Daoy (cell line): ENCODE measurements at places on chromosomes 5 and 9. TPM values are rescaled to one million over a fixed set of nuclear protein-coding genes. Genes with fewer than 3 reads are reported as not detected.
A peak's percentile ranks its signal among the peaks of the same experiment; 100 is the strongest.

SV2C gene
- total RNA-seq = 0.03 and 0.11 TPM in 2 replicates

DNA sequence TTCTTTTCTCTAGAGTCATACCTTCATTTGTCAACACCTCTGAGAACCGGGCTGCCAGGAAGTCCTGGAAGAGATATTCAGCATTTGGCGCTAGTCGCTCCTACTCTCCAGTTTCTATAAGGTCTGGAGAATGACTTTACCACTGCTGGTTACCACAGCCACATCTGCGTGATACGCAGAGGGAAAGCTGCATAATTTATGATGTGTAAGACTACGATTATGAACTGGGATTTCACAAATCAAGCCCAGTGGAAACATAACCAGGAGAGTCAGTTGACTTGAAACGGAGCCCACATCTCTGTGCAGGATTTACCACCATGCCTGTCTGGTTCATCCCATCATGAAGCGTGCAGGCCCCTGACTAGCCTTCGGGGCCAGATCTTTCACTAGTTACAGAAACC, 72.6 kb downstream of the FGF1 start:
- no peak for DNase-seq

- no peak for DNase-seq
Measured at GRCh38 chr9:97327562-97327961, 20.1 kb downstream of the CCDC180 start.

DNA sequence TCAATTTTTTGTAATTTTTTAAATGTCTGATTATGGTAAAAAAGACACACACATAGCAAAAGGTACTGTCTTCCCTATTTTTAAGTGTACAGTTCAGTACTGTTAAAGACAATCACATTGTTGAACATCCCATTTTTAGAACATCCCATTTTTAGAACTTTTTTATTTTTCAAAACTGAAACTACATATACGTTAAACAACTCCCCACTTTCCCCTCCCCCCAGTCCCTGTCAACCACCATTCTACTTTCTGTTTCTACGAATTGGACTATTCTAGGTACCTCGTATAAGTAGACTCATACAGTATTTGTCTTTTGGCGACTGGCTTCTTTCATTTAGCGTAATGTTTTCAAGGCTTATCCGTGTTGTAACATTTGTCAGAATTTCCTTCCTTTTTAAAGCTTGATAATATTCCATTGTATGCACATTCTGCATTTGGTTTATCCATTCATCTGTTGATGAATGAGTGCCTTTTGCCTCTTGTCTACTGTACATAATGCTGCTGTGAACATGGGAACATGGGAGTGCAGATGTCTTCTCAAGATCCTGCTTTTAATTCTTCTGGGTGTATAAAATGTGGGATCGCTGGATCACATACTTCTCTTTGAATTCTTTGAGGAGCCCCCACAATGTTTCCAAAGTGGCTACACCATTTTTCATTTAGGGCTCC, 154.0 kb downstream of the PIK3R1 start:
- DNase-seq = no peak

DNA sequence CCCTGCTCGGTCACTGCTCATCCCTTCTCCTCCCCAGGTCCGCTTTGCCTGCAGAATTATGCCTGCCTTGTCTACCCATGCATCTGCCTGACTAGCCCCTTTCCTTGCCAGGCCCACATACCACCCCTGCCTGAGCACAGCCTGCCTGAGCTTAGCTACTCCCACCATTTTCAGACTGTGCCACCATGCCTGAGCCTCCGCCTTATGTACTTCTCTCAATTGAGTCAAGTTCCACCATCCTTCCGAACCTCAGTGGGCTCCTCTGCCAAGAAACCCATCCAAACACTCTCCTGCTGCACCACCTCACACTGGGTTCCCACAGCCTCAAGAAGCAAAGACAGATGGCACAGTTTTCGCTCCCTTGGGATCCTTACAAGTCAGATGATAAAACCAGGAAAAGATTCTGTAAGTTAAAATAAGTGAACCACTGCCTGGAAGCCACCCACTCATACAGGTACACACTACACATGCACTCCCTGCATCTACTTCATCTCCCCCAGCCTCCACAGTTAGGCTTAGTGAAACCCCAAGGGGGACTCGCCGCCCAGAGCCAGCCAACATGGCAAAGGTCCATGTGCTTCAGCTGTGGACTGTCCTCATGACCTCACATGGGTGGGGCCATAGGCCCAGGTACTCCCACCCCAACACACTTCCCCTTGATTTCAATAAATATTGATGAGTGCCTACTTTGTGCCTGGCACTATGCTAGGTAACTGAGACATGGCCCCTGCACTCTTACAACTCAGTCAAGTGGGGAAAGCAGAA, 23.1 kb downstream of the P4HA2 start:
- no peak for DNase-seq

GRCh38 chr5:83672646-83673045, 48.0 kb downstream of the HAPLN1 start:
- no peak for DNase-seq

DNA sequence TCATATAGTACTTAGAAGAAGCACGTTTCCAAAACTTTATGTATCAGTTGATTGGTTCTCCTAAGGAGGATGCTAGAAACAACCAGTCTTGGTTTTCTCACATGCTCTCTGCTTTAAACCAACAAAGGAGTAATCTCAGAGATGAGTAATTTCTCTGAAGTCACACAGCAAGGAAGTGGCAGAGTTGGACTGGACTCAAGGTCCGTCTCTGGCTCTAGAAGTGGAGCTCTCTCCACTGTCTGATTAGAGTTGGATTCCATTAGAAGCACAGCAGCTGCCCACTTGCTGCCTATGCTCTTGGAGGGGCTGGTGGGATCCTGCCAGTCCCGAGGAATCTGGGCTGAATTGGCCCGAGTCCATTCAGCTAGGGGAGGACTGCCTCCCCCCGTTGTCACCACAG, 21.0 kb downstream of the RALGPS1 start:
- DNase-seq = no peak

- DNase-seq = peak; percentile 90
Measured at GRCh38 chr5:956941-957747, 51.5 kb upstream of the NKD2 start.

GPRIN1 gene
- 12.3 and 13.6 TPM in 2 replicates for total RNA-seq

DNA sequence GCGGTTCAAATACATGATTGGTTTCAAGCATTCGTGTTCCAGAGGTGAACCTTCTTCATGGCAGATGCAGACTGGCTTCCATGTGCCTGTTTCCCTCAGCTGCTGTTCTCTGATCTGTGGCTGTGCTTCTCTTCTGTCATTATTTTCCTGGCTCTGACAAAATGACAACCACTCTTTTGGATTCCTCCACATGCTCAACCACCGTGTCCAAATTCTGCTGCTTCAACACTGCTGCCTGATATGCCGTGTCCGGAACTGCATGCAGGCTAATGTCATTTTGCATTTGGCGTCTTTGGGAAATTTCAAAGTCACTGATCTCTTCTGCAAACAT, 368.7 kb upstream of the ZNF608 start:
- no peak for DNase-seq

- no peak for DNase-seq
Measured at GRCh38 chr9:86772635-86772993, 174.7 kb downstream of the GAS1 start.

DNA sequence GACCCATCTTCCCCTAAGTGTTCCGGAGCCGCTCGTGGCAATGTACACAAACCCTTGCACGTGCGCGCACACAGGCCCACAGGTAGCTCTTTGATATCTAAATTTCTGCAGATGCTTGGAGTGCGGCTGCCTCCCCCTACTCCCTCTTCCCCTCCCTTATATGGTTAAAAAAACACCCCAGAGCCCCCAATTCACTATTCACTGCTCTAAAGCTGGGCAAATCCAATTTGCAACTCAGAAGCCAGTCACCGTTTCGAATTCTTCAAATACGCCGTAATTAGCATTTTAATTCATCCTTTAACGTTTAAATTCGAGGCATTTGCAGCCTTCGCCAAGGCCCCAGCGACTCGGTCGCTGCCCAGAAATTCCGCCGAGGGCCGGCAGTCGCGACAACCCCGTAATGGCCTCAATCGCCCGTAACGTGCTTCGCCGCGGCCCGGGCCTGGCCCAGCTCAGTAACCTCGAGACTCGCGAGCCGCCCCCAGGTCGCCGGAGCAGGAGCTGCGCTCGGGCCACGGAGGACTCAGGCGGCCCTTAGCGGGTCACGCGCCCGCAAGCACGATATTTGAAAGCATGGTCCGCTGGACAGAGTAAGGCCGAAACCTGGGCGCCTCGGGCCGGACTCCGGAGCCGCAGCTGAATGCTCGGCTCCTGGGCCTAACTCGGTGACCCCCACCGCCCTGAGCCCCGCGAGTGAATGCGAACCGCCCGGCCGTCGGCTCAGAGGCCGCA, 1.3 kb downstream of the IRX2 start:
- peak; percentile 45 for DNase-seq

BHMT gene
- total RNA-seq = not detected in 2 replicates

DNA sequence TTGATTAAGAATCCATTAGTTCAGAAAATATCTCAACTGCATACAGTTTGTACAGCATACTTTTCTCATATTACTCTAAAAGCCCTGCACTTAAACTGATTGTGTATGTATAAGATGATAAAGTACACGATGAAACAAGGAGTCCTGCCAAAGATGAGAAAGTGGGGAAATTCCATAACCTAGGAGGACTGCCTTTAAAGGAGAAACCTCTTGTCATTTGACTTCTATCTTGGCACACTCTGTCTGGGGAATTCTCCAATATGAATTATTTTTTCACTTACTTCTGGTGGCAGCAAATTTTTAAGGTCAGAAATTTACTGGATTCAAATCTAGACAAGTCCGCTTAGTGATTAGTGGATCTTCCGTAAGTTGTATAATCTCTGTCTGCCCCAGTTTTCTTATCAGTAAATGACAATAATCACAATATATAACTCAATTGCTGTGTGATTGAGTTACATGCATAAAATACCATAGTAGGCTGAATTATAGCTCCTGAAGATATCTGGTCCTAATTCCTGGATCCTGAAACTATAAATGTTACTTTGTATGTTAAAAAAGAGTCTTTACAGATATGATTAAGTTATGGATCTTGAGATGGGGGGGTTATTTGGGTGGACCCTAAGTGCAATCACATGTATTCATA, 17.0 kb upstream of the ISOC1 start:
- DNase-seq = no peak

DNA sequence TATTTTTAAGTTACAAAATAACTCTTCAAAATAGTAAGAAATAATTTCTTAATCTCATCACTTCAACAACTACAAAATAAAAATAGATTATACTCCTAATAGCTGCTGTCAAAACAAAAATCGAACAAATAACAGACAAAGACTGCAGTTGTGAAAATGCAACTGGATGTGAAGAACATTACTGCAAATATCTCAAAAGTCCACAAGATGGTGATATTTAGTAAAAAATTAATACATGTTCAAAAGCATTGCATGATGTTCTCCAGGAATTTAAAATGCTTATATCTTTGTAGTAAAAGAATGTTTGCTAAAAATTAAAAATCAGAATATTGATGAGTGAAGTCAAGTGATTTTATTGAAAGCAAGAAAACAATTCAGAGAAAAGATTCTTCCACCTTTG, 66.2 kb downstream of the MPDZ start:
- DNase-seq = no peak

GRCh38 chr5:133259199-133259997, 207.6 kb downstream of the HSPA4 start:
- DNase-seq = no peak

TEK gene
- 9.3 and 11.3 TPM in 2 replicates for total RNA-seq

DNA sequence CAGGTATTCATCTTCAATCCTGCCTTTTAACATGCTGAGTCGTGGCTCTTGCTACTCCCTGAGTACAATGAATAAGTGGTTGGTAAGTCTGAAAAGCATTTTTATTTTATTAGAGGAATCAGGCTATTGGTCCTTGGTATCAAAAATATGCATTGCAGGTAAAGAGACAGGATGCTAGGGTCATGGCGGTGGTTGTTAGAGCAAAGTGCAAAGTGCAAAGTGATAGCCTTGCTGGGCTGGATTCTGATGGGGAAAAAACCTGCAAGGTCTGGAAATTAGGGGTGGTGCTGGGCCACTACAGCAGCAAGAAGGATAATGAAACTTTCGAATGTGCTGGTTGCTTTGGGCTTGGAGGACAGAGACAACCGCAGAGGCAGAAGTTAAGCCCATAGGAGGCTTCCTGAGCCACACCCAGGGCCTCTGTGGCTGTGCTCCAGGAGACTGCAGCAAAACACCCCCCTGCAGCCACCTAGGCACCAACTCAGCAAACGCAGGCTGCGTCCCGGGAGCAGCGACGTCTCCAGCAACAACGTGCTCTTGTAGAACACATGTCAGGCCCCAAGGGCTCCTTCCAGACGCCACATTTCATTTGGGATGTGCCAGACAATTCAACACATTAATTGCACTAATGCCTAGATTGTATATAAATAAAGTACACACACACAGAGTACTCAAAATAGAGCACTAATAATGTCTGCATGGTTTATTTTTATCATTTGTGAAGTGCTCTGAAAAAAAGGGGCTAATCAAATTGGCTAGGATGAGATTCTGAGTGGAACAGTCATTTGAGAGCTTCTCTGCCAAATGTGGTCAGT, 149.8 kb upstream of the RAPGEF1 start:
- no peak for DNase-seq

- no peak for DNase-seq
Measured at GRCh38 chr5:68522863-68523262, 307.3 kb downstream of the PIK3R1 start.

GRCh38 chr5:158022837-158023236, 163.9 kb upstream of the CLINT1 start:
- no peak for DNase-seq

- peak; percentile 52 for DNase-seq
Measured at GRCh38 chr5:57715296-57715695, 232.7 kb upstream of the ACTBL2 start.

MAP1B gene
- 40.1 and 44.0 TPM in 2 replicates for total RNA-seq

PCDHB9 gene
- 0.40 and 1.6 TPM in 2 replicates for total RNA-seq

- DNase-seq = no peak
Measured at GRCh38 chr9:133494636-133495326, 15.9 kb upstream of the SLC2A6 start.

GRCh38 chr5:175520873-175521272, 42.5 kb downstream of the SFXN1 start:
- DNase-seq = no peak

DNA sequence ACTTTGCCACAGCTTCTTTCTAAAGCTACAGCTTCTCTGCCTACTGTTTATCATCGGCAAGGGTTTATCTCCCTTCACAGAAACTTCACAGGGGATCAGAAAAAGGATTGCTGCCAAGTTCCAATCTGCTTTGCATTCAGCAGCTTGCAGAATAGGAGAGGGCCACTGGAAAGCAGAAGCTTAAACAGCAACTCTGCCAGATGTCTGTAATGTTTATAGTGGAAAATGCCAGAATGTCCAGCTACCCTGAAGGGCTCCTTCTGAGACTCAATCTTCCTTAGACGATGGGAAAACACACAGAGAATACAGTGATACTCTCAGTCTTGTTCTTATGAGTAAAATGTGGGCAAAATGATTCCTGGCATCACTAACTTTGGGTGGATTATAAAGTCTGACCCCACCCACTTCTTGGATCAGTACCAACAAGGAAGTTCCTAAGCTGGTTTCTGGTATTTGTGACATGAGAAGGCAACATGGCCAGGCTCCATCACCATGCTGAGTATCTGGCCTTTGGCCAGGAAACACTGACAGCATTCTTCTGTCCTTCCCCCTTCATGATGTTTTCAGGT, 19.0 kb downstream of the STOM start:
- DNase-seq = peak; percentile 88

GRCh38 chr9:36993933-36994764, 39.9 kb downstream of the PAX5 start:
- DNase-seq = no peak

FOXD4L6 gene
- not detected in 2 replicates for total RNA-seq

- DNase-seq = no peak
Measured at GRCh38 chr9:105541838-105542237, 16.1 kb upstream of the FKTN start.

GRCh38 chr9:127938298-127938690, 640 bp upstream of the DPM2 start:
- no peak for DNase-seq
